Effector memory CD8-positive, alpha-beta T cell (primary cell): ENCODE measurements at places on chromosomes 2 and 18.

- DNase-seq: no peak
Observed at GRCh38 chr2:219526320-219527075, 12.2 kb downstream of the ASIC4 start.

DNA sequence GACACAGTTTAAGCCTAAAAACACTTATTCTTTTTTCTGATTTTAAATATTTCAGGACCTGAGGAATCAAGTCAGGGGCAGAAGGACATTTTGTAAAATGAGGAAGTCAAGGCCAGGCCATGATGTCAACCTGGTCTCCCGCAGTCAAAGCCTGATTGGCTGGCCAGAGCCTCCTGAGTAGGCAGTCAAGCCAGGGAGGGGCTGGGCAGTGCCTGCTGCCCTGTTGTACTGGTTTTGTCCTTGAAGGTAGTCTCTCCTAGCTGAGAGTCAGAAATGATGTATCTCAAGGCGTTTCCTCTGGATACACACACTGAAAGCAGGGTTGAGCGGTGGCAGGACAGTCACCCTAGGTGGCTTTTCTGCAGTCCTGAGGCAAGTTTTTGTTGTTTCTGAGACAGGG is 19.8 kb downstream of the CCT7 start:
- no peak for DNase-seq

- DNase-seq: no peak
Observed at GRCh38 chr2:216987252-216987821, 127.5 kb upstream of the TNP1 start.

DNA sequence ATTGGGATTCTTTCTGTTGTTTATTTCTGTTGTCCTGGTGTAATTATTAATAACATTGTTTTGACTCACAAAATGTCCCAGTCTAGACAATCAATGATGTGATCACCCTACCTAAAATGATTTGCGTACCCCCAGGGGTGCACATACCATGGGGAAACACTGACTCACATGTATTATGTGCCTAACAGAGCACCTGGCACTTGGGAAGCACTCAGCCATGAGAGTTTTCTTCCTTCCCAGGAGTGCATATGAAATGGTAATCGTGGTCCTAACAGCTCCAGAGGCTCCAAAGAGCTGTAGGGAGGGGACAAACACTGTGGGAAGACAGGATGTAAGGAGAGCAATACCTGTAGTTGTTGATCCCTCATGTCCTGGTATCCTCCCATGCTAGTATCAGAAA is 187.8 kb upstream of the ERBB4 start:
- DNase-seq: no peak

GRCh38 chr2:191713837-191714236 is 35.9 kb downstream of the NABP1 start:
- DNase-seq: no peak

- peak; percentile 78 for DNase-seq
Observed at GRCh38 chr2:10072656-10073480, 7.3 kb downstream of the CYS1 start.

GRCh38 chr2:150462770-150463169 is 24.7 kb downstream of the RND3 start:
- DNase-seq: no peak

DNA sequence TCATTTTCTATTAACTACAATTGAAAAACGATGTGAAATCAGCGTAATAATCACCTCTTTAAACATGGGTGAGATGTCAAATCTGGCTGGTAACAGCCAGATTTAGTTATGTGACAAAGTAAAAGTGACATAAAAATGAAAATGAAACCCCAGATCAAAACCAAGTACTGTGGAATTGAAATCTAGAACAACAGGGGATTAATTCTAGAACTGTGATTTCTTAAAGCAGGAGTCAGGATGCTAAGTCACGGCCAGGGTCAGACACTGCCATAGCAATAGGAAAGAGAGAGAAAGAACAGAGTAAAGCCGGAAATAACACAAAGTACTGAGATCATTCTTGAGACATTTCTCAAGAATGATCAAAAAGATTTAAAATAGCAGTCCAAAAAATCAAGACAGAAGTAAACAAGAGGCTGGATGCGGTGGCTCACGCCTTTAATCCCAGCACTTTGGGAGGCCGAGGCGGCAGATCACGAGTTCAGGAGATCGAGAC is 1183.7 kb upstream of the NXPH2 start:
- DNase-seq: no peak

DNA sequence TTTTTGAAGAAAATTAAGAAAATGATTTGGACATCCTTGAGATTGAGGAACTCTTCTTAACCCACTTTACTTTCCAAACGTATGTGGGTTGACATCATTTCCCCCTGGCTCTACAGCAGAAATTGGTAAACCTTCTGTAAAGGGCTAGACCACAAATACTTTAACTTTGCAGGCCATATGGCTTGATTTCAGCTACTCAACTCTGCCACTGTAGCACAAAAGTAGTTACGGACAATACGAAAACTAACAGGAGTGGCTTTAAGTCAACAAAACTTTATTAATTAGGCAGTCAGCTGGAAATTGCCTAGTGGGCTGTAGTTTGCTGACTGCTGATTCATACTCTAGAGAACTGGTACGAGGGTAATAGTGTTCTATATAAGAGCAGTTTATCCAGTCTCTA is 83.2 kb upstream of the DTNB start:
- no peak for DNase-seq

- DNase-seq: no peak
Observed at GRCh38 chr18:78128004-78128403, 851.6 kb upstream of the SALL3 start.

DNA sequence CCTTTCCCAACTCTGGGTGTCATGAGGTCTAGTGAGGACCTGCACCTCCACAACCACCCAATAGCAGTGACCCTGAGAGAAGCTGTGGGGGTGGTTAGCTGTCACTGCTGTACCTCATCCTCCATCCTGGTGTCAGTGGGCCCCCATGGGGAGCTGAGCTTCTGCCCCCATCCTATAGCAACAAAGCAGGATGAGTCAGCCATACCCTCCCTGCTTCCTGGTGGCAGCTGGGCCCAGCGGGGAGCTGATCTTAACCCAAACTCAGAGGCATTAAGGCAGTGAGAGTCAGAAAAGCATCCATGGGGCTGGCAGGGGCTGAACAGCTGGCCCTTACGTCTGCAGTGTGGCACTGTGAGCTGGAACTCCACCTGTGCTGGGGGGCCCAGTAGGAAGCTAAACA is 247.8 kb upstream of the HDAC4 start:
- DNase-seq: no peak

DNA sequence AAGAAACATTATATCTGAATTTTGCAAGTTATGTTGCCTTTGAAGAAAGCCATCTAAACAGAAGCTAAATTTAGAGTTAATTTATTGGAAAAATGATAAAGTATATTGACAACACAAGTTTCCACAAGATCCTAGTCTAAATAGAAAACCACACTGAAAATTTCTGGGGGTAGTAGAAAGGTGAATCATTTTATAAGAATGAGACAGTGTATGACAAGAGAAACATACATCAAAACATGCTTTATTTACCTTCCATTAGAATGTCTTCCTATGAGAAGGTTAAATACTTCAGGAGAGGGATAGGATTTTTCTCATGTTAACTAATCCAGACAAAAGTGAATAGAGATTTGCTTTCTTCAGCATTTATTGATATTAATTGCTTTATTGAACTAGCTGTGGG is 1389.8 kb upstream of the ZEB2 start:
- no peak for DNase-seq

GRCh38 chr2:108257757-108258331 is 18.1 kb downstream of the SULT1C3 start:
- DNase-seq: no peak

DNA sequence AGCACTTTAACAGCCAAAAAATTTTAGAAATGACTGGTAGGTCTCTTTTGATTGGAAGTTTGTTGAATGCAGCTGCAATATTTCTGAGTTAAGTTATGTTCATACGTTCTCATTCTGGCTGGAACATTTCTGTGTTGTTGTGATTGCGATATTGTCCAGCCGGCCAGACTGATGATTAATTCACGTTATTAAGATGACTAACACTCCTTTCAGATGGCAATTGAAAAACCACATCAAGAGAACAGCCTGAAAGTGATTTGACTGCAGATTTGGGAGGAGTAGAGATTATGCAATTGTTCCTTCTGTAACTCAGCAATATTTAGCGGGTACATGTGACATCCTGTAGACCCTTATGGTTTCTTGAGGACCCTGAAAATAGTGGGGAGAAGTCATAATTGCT is 133.7 kb downstream of the FBXO15 start:
- no peak for DNase-seq

DNA sequence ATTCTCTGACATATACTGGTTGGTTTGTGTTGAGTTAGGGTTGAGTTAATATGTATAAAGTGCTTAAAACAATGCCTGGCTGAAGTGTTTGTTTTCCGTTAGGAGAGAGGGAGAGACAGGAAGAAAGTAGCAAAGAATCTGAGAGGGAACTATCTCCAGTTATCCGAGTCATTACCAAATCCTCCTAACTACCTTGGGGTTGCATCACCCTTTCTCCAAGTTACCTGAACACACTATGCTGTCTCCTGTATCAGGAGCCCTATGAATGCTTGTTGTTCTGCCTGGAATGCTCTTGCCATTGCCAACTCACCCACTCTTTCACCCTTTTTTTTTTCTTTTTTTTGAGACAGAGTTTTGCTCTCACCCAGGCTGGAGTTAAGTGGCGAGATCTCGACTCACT is 47.9 kb upstream of the ITGAV start:
- DNase-seq: no peak

- DNase-seq: no peak
Observed at GRCh38 chr2:208066016-208066415, 40.7 kb upstream of the PLEKHM3 start.

DNA sequence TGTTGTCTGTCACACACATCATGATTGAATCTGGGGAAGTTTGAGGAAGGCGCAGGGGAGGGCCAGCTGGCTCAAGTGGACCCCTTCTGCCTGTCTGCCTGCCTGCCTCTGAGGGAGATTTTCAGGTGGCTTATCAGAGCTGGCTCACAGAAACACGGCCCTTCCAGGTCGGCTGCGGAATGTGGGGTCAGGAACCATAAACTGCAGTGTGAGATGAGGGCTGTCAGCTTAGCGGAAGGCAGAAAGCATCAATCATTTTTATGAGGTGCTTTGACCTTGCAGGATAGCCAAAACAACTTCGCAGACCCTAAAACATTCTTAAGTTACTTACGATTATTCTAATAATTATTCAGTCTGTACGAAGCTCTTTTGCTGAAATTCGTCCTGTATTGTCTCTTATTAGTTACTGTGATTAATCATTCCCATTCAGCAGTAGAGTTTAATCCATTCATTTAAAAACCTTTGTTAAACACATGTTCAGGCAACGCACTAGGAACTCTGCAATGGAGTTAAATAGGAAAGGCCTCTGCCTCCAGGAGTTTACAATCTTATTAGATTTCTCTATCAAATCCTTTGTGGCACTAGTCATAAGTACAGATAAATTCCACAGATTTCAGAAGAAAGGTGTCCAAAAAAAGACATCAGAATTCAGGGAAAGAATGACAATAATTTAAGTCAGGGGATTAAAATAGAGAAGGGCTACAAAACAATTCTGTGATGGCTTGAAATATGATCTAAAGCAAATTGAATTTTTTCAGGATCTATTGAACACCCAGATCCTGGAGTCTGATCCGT is 371.6 kb downstream of the HRH4 start:
- no peak for DNase-seq

DNA sequence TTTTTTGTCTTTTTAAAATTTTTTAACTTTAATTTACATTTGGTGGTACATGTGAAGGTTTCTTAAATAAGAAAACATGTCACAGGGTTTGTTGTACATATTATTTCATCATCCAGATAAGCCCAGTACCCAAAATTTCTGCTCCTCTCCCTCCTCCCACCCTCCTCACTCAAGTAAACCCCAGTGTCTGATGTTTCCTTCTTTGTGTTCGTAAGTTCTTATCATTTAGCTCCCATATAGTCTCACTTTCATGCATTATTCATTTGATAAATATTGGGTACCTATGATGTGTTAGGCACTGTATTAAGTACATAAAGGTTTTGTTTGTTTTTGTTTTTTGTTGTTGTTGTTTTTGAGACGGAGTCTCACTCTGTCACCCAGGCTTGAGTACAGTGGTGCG is 5.7 kb upstream of the TGIF1 start:
- no peak for DNase-seq
